ENCODE measurements at places on chromosomes 5 and 9.

GRCh38 chr5:141516672-141517025 lies 27.8 kb downstream of the PCDHGC5 start:
- no peak for DNase-seq

- DNase-seq, result no peak
Observed at GRCh38 chr5:157930710-157931109, 71.8 kb upstream of the CLINT1 start.

- no peak for DNase-seq
Observed at GRCh38 chr9:8349376-8349775, 549.8 kb upstream of the DMAC1 start.

DNA sequence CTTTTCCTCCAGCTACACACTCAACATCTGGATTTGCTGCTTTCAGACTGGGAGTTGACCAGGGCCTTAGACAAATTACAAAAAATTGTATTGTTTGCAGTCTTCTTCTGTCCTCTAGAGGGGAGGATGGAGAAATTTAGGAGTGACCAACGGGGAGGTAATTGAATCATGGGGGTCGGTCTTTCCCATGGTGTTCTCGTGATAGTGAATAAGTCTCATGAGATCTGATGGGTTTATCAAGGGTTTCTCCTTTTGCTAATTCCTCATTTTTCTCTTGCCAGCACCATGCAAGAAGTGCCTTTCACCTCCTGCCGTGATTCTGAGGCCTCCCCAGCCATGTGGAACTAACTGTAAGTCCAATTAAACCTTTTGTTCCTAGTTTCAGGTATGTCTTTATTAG lies 4.2 kb downstream of the IFNA8 start:
- DNase-seq, result no peak

- DNase-seq, result no peak
Observed at GRCh38 chr9:14247577-14247976, 66.4 kb downstream of the NFIB start.

DNA sequence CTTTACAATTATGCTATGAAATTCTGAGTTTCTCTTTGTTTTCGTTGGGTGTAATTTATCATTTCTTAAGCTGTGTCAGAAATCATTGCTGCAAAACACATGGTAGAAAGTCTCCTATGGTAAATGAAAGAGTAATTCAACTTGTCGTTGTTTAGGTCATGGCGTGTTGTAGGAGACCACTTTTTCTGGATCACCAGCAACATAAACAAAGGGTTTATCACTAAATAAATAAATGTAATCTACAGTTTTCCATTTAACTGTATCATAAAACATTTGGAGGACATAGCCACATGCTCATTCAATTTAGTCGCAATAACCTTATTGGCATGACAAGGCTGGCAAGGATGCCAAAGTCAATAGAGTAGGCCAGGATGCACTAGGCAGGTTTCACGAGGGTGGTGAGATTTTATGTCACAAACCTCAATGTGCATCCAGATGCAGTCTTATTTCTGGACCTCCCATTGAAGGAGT lies 154.4 kb upstream of the ERCC6L2 start:
- no peak for DNase-seq

DNA sequence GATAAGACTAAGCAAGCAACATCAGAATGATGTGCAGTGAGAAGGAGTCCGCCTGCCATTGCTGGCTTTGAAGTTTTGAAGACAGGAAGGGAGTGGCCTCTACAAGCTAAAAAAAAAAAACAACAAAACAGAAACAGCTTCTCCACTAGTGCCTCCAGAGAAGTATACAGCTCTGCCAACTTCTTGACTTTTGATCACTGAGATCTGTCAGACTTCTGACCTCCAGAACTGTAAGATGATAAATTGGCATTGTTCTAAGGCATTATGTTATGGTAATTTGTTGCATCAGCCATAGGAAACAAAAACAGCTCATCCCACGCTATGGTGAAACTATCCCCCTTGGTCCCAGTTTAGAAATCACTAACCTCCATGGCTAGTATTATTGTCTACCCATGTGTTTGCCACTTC lies 131.0 kb upstream of the VCAN start:
- no peak for DNase-seq

DNA sequence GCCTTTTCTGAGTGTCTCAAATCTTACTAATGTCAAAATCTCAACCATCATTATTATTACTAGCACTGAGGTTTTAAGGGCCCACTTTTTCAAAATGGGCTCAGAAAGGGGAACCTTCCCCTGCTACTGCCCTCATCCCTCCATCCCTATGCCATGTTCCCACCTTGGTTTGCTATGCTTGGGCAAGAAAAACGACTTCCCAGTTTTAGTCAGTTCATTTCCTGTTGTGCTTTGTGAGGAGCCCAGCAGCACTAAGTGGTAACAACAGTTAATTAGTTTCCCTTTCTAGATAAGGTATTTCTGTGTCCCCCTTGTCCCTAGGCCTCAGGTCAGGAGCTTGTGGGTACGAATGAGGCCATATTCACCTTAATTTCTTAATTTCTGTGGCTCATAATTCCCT lies 595.2 kb downstream of the RAB3C start:
- DNase-seq, result no peak

GRCh38 chr5:54769746-54770145 lies 215.6 kb downstream of the ESM1 start:
- DNase-seq, result no peak

DNA sequence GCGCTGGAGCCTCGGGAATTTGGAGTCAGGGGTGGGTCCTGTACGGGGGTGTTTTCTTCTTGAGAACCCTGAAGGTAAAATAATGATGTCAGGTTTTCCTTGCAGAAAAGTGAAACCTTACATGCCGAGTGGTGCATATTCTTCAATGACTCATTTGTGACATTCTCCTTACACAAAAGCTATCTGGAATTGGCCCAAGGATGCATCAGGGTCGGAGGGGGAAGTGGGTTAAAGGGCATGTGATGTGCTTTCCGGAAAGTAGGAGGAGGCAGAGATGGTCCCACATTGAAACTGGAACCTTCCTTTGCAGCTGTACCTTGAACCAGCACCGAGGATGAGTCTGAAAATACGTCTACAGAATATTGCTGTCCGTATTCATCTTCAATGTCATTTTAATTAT lies 411.2 kb upstream of the IRX4 start:
- DNase-seq, result no peak

- no peak for DNase-seq
Observed at GRCh38 chr5:172473427-172473826, 19.1 kb upstream of the SH3PXD2B start.
